Stimulated activated CD4-positive, alpha-beta T cell treated with anti-CD3 and anti-CD28 coated beads, Interleukin-15, amount 100 ng/mL, for 48 hours (primary cell): ENCODE measurements at places on chromosomes 6 and 20.

DNA sequence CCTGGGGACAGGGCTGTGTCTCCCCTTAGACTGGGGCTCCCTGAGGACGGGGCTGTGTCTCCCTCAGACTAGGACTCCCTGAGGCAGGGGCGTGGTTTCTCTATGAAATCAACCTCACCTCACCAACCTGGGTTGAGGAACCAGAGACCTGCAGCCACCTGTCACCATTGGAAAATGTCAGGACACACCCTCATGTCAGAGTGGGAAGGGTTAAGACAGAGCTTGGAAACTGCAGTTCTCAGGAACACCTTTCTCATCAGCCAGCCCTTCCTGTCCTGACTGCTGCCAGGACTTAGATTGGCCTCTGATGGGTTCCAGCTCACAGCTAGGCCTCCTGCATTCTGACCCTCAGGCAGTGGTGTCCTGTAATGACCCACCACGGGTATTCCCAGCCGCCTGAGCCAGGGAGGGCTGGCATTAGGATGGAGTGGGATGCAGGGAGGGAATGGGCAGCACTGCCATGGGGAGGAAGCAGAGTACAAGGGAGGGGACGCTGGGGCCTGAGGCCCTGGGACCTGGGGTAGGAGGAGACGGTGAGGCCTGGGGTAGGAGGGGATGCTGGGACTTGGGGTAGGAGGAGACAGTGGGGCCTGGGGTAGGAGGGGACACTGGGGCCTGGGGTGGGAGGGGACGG lies 76.3 kb downstream of the MRPL14 start:
- no peak for DNase-seq

- DNase-seq, result no peak
Measured at GRCh38 chr6:106883808-106884262, 90.7 kb downstream of the CD24 start.

DNA sequence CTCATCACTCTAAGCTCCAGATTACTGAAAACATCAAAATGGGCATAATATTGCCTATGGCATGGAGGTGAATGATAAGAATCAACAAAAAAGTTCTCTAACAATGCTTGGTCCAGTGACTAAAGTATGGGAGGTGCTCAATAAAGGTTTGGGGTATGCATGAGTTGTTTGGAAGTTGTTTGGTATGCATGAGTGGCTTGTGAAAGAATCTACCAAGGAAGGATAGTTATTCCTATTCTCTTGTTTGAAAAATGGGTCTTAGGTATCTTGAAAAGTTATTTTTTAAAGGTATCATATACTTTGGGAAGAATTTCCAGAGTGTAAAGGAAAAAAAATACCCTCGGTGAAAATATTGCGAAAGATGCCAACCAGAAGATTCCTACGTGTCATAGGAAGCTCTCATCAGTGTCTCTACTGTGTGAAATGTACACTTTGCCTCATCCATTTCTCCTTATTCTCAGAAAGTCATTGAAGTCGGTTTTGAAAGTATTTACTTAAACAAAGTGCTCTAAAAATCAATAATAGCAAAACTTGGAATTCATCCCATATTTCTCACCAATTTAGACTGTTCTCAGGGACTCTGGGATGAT lies 449.8 kb downstream of the ADGRB3 start:
- DNase-seq, result no peak

DNA sequence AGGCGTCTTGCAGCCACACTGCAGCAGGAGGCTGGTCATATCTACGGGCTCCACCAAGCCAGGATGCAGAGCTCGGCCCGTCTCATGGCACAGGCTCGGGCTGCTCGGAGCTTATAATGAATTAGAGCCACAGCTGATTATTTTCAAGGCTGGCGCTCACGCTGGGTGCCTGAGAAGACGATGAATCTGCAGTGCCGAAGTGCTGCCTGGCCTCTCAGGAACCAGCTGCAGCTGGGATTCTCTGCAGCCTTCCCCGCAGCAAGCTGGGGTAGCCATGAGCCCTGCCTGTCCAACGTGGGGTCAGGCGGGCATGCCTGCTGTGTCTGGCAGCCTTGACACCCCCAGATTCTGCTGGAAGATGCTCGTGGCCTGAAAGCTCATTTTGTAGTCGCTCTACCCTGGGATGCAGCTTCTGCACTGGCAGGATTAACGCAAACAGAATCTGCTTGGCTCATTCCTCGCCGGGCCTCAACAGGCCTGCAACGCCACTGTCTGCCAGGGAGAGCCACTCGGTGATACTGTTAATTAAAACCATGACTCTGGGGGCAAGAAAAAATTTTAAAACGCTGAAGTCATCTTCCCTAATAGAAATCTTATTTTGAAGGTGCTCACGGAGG lies 104.3 kb downstream of the CDH26 start:
- DNase-seq, result no peak

GRCh38 chr6:110255211-110255750 lies 75.1 kb downstream of the CDC40 start:
- no peak for DNase-seq

DNA sequence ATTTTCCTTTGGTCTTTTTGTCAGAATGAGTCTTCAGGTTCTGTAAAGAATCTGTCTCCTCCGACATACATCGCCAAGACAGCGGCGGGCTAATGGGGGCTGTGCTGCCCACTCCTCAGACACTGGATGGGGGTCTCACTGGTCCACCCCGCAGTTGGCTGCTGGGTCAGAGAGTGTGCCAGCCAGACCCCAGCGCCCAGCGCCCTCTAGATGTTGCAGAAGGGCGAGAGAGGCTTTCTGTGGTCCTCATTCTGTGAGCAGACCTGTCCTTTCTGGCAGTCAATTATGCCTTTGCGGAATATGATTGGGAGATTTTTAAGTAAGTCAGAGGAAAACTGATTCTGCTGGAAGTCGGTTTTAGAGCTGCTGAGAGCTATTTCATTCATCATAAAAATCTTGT lies 7.8 kb upstream of the CCR6 start:
- DNase-seq, result no peak

DNA sequence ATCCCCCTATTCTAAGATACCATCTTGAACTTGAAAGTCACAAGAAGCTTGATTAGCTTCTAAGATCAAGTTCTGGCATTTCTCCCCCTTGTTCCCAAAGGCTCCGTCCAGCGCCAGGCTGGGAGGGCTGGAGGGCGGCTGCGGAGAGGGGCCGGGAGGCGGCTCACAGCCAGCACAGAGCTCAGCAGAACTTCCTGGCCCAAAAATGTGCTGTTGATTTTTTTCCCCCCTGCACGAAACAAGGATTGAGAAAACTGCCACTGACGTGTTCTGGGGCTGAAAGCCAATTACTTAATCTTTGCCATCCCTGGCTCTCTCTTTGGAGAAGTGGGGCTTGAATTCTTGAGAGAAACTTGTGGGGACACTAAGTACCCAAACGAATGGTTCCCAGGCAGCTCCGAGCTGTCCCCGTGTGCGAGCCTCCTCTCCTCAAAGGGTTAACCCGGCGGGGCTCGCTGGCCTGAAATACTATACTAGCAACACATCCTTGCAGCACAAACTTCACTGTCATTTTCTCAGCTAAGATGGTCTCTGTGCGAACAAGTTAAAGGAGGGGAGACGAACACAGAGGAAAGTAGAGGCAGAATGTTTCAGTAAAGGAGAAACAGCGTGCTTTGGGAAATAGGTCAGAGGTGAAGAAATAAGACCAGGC lies 452 bp downstream of the TRAF3IP2 start:
- DNase-seq, result no peak

DNA sequence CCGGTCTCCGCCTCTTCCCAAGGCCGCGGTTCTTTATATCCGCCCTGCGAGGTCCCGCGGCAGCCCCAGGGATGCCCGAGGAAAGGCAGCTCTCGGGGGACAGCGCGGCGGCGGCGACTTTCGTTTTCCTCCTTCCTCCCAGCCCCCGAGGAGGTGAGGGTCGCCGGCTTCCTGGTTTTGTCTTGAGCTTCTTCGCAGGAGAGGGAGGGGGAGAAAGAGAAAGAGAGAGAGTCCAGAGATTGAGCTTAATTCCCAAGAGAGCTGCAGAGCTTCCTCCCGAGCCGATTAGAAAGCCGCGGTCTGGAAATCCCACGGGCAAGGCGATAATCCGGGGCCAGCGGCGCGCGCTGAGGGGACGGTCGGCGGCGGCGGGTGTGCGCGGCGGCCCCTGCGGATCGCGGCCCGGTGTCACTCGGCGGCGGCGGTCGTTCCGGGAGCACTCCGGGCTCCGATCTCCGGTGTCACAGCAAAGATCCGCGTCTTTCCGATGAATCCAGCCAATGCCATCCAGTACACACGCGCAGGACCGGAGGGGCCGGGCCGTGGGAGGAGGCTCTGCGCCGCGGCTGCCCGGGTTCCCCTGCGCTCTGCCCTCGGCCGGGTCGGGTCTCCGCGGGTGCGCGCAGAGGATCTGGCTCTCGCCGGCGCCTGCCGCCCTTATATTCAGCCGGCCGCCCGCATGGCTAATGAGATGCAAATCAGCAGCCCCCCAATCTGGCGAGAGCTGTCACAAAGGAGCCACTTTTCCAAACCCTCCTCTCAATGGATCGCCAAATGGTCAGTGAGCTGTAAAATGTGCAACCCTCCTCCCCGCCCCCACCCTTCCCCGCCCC lies at the start of gene DLL1:
Gene DLL1 (minus strand): TSS at position 783 of the 833 bp plus-strand sequence. CDS start 939 bp downstream, outside the sequence.
- no peak for DNase-seq
